ENCODE measurements at places on chromosomes 4 and X. TPM values are rescaled to one million over a fixed set of nuclear protein-coding genes. Genes with fewer than 3 reads are reported as not detected.
A peak's percentile ranks its signal among the peaks of the same experiment; 100 is the strongest.

DNA sequence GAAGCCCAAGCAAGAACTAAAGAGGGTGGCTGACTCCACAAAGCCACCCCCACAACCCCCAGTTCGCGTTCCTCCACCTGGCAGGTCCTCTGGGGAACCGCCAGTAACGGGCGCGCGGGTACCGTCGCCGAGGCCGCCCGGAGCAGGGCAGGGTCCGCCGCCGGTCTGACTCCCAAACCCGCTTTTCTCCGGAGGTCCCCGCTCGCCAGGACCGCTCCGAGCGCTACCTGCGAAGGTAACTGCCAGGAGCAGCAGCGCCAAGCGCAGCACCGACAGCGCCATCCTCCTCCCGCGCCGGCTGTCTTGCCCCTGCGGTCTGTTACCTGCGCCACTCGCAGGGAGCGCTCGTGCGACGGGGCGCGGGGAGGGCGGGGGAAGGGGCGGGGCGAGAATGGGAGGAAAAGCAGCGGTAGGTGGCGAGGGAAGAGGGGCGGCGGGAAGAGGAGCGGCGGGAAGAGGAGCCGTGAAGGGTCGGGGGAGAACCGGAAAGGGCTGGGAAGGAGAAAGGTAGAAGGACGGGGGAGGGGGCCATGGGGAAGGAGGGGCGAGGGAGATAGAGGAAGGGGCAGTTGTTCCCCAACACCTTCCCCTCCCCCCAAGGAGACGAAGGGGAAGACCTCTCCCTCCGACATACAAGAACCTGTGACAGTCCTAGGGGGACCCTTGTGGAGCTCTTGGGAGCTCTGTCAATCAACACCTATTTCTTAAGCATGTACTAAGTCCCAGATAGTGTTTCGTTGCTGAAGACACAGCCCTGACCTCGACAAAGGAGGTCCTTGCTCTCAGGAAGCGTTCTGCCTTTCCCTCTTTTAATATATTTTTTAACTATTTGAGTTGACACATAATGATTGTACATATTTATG, at the start of gene SPINK2:
Gene SPINK2, minus strand, starts transcription at position 321 of the 863 bp plus-strand sequence. Its CDS starts 39 bp downstream, at position 282.
- H3K4me1 ChIP-seq: peaks cover 24% of the 10 kb centered on the region
- H3K4me3 ChIP-seq: peak within 1 kb of the TSS; percentile 58
- H3K27ac ChIP-seq: no peak within 1 kb of the TSS
- peaks cover 41% of the 10 kb centered on the region for H3K27me3 ChIP-seq

- H3K36me3 ChIP-seq: peaks cover 8% of the 10 kb centered on the region
- H3K27me3 ChIP-seq: no peaks in the 10 kb centered on the region
- no peak overlapping the region for H3K4me3 ChIP-seq
- H3K27ac ChIP-seq: no peak overlapping the region
These were observed 53.6 kb downstream of the NSG1 start for GRCh38 chr4:4440333-4441061.

Gene VCX
- not detected for total RNA-seq

Gene TEX13D
- 0.11 TPM for total RNA-seq

DNA sequence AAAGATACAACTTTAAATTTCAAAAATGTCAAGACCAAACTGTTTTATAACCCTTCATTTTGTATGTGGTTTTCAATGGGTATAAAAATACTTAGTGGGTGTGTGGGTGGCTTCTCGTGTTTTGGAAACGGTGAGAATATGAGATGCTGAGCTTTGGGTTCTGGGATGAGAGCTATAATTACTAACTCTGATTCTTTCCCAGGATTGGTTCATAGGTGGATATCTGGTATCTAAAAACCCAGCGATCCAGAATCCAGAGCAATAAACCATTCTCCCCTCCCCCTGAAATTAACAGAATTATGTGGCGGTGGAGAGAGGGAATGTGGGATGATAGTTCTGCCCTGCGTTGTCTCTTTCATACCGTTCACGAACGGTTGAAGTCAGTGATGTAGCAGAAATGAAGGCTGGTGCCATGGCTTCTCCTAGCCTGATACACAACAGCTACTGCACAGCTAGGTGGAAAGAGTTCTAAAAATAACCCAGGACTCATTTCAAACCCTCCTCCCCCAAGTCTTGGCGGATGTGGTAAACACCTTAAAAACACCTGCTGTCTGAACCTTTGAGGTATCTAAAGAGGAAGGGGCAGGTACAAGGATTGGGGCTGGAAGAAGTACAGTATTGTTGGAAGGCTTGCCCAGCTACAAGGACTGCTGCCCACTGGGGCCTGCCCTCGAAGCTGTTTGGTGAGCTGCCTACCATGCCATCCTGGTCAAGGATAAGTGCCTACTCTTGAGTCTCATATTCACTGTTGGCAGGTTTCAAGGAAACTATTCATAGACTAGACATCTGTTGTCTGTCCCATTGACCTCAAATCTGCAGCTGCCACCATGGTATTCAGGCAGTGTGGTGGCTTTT, 44.5 kb downstream of the SEPTIN11 start:
- no peak overlapping the region for H3K4me3 ChIP-seq
- no peak overlapping the region for H3K27ac ChIP-seq
- H3K4me1 ChIP-seq: peaks cover 40% of the 10 kb centered on the region
- peaks cover 72% of the 10 kb centered on the region for H3K27me3 ChIP-seq
- peak; percentile 34 for DNase-seq

GRCh38 chr4:33149658-33150524, 2429.7 kb downstream of the PCDH7 start:
- no peak overlapping the region for H3K27ac ChIP-seq
- DNase-seq: no peak
- H3K4me3 ChIP-seq: no peak overlapping the region
- H3K36me3 ChIP-seq: no peaks in the 10 kb centered on the region
- H3K4me1 ChIP-seq: no peaks in the 10 kb centered on the region
- no peaks in the 10 kb centered on the region for H3K27me3 ChIP-seq

DNA sequence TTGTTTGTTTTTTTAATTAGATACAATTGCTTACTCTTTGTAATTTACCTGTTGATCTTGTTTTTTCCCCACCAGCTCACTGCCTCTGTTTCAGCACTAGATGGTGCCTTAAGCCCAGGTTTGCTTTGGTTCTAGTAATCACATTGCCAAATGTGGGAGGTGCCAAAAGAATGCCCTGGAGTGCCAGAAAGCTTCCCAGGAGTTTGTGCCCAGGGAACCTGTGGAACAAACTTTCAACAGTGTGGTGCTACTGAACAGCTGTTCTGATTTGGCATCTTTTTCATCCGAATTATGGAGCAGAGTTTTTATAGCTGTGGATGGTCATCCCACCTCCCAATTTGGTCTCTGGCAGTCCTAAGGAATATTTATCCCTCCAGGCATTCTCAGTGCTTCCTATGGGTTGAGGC, 1000.7 kb downstream of the STIM2 start:
- H3K27ac ChIP-seq: no peak overlapping the region
- no peak for DNase-seq
- no peaks in the 10 kb centered on the region for H3K4me1 ChIP-seq

Gene CXCL6
- not detected for total RNA-seq

DNA sequence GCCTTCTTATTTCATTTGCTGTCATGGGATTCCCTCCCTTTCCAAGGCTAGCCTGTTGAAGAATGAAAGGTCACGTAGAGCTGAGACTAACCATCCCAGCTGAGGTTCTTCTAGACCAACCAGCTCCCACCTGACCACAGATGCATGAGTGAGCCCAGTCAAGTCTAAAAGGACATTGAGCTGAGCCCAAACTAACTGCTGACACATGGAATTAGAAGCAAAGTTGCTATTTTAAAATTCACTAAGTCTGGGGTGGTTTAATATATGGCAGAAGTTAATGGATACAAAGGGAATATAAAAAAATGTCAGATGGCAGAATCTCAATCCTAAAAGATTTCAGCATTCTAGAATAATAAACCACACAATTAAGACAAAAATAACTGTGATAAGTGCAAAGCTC, 118.9 kb upstream of the RASGEF1B start:
- H3K27me3 ChIP-seq: no peaks in the 10 kb centered on the region
- no peaks in the 10 kb centered on the region for H3K36me3 ChIP-seq
- H3K4me3 ChIP-seq: no peak overlapping the region
- peaks cover 5% of the 10 kb centered on the region for H3K4me1 ChIP-seq
- H3K27ac ChIP-seq: no peak overlapping the region

Gene ELOVL6
- total RNA-seq: 15.0 TPM

DNA sequence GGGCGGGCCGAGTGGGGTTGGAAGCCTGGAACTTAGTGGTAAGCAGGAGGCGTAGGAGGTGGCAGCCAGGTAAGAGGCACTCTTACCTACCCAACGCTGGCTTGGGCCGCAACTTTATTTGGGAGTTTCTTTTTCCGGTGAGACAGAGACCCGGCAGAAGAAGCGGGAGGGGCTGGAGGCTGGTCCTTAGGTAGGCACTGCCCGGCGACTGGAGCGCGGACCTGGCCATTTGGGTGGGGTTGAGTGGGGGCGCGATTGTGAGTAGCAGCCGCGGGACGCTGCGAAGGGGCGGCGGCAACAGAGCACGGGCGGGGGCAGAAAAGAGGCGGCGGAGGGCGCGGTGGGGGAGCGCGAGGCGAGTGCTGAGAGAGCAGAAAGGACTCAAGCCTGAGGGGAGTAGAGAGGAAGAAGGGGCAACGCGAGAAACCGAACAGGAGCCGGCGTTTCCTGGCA, 334 bp upstream of the POU4F2 start:
- no peak overlapping the region for H3K4me3 ChIP-seq
- no peaks in the 10 kb centered on the region for H3K4me1 ChIP-seq
- no peak for DNase-seq
- no peak overlapping the region for H3K27ac ChIP-seq
- H3K36me3 ChIP-seq: no peaks in the 10 kb centered on the region
- peaks cover 84% of the 10 kb centered on the region for H3K27me3 ChIP-seq

DNA sequence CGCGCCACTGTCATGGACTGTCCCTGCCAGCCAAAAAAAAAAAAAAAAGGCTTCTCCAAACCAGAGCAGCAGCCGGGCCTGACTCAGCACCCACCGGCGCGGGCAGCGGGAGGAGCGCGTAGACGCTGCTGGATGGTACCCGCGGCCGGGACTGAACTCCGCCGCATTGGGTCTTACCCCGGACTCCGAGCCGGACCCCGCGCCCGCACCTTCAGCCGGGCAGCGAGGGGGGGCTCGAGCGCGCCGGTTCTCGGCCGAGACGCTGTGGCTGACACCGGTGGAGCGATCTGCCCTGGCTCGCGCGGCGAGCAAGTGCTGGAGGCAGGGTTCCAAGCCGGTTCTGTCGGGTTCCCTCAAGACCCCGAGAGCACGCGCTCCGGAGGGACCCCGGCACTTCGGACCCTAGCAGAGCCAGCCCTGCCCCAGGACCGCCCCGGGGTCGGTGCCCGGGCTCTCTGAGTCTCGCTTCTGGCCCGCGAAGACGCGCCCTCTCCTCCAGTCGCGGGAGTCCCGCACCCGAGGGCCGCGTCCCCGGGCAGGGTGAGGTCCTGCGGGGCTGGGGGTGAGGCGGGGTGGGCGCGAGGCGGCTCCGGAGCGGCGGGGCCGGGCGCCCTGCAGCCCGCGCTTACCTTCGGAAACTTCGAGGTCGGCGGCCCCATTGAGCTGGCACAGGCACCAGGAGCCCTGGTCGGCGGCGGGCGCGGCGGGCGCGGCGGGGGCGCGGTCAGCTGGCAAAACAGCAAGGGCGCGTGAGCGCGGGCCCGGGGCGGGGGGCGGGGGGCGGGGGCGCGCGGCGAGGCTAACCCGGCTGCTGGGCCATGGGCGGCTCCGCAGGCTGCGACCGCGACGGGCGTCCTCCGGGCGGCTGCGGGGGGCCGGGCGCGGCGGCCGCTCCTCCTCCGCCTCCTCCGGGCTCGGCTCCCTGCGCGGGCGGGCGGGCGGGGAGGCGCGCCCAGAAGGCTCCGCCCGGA, 11.8 kb upstream of the MAN2B2 start:
- peaks cover 44% of the 10 kb centered on the region for H3K27me3 ChIP-seq
- H3K27ac ChIP-seq: no peak overlapping the region

Gene RCHY1
- 25.4 TPM for total RNA-seq

Gene HS6ST2
- 0.30 TPM for total RNA-seq

Gene RRH
- total RNA-seq: not detected

DNA sequence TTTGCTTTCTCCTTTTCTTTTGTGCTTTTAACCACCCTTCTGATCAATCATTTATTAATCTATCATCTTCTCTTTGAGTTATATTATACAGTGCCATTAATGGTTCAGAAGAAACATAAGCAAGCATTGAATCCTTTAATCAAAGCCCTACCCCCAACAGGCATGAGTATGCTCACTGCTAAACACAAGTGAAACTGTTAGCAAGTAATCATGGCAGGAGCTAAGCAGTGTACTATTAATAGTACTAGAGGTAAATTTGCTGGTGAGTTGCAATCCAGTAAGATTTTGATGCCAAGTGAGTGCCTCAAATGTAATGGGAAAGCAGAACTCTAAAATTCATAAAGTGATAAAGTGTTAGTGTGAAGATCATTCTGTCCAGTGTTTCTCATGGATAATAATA, 57.2 kb downstream of the FNIP2 start:
- peaks cover 63% of the 10 kb centered on the region for H3K4me1 ChIP-seq
- H3K36me3 ChIP-seq: peaks cover 23% of the 10 kb centered on the region
- peak overlapping the region; percentile 34 for H3K4me3 ChIP-seq
- H3K27ac ChIP-seq: peak overlapping the region; percentile 65
- DNase-seq: no peak

- no peak overlapping the region for H3K27ac ChIP-seq
- no peak for DNase-seq
- H3K4me3 ChIP-seq: no peak overlapping the region
- no peaks in the 10 kb centered on the region for H3K36me3 ChIP-seq
- H3K27me3 ChIP-seq: no peaks in the 10 kb centered on the region
- peaks cover 10% of the 10 kb centered on the region for H3K4me1 ChIP-seq
These were observed 178.7 kb downstream of the KDR start for GRCh38 chr4:54946741-54947140.

- H3K4me3 ChIP-seq: no peak overlapping the region
- no peaks in the 10 kb centered on the region for H3K36me3 ChIP-seq
- no peaks in the 10 kb centered on the region for H3K27me3 ChIP-seq
- no peak overlapping the region for H3K27ac ChIP-seq
These were observed 61.8 kb upstream of the BRS3 start for GRCh38 chrX:136425996-136426395.

DNA sequence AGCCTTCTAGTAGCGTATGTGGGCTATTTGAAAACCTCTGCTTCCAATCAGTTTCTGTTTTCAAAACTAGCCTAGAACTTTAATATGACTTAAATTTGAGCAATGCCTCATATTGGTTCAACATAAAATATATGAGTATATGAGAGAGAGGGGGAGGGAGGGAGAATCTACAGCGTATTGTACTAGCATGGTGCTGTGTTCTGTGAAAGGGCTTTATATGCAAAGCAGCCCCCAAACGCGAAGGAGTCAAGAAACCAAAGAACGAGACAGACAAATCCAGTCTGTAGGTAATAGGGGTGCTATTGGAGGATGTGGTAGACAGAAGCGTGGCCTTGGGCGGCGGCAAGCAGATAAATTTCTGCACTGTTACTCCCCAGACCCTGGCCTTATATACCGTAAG, 784 bp upstream of the ANXA5 start:
- DNase-seq: no peak
- peaks cover 29% of the 10 kb centered on the region for H3K4me1 ChIP-seq
- peaks cover 45% of the 10 kb centered on the region for H3K27me3 ChIP-seq
- peaks cover 6% of the 10 kb centered on the region for H3K36me3 ChIP-seq

DNA sequence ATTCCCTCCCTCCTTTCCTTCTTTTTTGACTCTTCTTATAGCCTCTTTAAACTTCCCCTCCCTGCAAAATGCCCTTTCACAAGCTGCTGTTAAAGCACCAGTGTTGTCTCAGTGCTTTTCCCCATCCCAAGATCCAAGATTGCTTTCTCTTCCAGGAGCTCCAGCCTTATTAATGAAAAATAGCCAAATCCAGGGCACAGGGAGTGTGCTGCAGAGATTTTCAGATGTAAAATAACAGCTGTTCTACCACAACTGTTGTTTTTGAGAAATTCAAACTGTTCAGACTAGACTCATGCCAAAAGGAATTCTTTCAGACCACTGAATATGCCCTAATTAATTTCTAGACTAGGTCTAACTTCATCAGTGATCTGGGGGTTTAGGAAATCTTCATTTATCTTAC, 47.0 kb upstream of the GPC3 start:
- no peak overlapping the region for H3K27ac ChIP-seq
- H3K4me1 ChIP-seq: no peaks in the 10 kb centered on the region
- H3K27me3 ChIP-seq: peaks cover 4% of the 10 kb centered on the region

Gene CXCL10
- total RNA-seq: 1.3 TPM

Data from activated T-helper 2 cell treated with anti-CD3 and anti-CD28 coated beads, Interferon-gamma antibody, Interleukin-2, Interleukin-4, amounts not matched to agents 10 μg/mL and 5 μg/mL and 100 μg/mL, durations not matched to agents 14 hours and 24 hours and 36 hours (primary cell).